SW 1271 (cell line): ENCODE measurements at places on chromosomes 4 and X.
A peak's percentile ranks its signal among the peaks of the same experiment; 100 is the strongest.

DNA sequence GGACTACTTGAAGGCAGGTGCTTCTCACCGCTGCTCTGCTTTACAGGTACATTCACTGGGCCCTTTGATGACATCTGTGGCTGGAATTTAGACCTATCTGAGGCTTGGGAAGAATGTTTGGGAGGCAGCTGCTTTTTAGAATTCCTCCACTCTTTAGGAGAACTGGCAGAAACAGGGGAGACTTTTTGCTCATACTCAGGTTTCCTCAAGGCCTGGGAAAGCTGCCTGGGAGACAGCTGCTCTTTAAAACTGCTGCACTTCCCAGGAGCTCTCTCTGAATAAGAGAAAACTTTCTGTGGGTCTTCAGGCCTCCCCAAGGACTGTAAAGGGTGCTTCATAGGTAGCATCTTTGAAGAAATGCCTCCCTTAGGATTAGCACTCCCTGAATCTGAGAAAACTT is 14.3 kb downstream of the CT47C1 start:
- DNase-seq, result no peak

DNA sequence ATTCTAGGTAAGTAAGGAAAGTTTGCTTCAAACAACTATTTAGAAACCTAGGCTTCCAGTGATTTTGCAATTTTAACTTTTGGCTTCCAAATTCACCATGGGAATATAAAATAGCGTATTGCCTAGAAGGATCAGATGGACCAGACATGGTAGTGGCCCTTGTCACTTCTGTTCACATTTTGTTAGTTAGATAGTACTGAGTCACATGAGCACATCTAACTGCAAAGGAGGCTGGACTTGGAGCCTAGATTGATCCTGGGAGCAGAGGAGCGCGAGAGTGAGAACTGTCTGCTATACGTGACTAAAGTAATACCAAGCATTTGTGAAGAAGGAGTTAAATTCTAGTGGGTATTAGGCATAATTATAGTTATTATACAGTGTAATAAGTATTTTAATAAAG is 102.4 kb downstream of the ARHGAP24 start:
- DNase-seq, result no peak

DNA sequence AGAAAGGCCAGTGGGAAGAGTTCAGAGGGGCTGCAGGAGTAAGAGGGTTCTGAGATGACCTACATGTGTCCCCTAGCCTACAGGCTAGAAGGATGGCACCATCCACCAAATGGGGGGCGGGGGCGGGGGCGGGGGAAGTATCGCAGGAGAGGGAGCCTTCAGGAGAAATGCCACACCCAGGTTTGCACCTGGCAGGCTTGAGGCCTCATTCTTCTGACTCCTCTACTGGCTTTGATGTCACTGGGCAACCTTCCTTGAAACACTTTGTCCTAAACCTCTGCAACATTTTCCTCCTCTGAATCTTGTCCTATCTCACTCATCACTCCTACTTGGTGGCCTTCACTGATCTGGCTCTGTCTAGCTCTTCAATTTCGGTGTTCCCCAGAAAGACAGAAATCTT is 24.0 kb downstream of the CD99L2 start:
- DNase-seq, result no peak

GRCh38 chrX:2516623-2517022 is 15.8 kb upstream of the DHRSX start:
- no peak for DNase-seq

DNA sequence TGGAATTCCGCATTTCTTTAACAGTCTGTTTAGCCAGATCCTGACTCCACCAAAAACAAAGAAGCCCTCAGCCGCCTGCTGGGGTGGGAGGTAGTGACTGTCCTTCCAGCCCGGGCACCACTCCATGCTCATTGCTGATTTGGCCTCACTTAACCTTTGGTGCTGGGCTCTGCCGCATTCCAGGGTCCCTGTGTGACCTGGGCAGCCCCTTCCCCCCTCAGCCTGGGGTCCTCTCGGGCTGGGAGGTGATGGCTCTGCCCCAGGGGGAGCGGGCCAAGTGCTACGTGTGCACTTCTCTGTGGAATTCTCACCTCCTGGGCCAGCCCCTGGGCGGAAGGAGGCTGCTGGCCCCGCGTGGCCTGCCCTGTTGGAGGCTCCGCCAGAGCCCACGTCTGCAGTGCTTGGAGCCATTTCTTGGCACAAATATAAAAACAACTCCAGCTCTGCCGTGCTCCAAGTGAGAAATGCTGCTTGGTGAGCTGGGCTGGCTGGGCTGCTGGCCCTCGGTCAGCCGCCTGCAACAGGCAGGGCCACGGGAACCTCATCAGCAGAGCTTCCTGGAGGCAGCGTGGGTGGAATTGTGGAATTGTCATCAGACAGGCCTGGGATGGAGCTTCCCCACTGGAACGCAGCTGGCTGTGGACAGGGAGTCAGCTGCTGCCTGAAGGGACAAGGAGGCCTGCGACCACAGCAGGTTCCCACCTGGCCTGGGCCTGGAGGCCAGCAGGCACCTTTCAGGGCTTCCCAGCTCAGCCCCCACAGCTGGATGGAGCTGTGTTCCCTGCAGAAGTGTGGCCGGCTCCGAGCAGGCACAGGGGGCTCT is 66.0 kb downstream of the TRMT44 start:
- no peak for DNase-seq

DNA sequence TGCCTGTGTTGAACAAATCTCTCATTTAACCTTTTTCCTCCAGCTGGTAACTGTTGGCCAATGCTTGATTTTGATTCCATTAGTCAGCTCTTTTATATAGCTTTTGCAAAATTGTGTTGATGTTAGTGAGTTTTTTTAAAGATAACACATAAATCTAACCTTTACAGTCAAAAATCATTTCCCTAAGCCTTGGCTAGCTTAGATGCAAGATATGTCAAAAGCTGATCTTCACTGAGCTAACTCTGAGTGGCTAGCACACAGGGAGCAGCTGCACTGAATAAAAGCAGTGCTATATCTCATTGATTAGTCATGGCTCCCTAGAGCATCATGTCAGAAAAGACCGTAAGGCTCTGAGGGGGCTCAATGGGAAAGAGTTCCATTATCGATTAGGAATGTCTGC is 78.7 kb downstream of the PPARGC1A start:
- no peak for DNase-seq

DNA sequence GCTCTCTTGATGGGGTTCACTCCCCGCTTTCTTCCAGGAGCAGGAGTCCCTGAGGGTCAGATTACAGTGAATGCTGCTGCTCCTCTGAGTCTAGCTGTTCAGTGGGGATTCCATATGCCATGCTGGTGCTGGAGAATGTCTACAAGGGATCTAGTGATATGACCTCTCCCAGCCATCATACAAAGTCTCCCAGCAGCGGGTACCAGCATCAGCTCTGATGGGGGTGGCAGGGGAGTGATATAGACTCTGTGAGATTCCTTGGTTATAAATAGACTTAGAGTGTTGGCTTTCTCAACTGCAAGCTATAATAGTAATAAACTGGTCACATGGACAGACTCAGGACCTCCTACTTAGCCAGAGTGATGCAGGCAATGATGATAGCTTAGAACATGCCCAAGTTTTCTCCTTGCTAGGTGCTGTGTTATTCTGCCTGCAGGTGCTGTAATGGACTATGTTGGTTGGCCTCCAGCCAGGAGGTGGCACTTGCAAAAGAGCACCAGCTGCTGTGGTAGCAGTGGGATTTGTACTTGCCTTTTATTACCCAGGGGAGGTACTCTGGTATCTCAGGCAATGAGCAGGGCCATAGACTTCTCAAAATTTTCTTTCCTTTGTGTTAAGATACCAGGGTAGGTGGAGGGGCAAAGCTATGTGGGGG is 202.9 kb downstream of the CHIC1 start:
- no peak for DNase-seq

GRCh38 chr4:25862411-25863346 is at the start of gene SEL1L3:
Gene SEL1L3, minus strand, starts transcription at chr4:25862988. Its CDS starts 152 bp downstream, at chr4:25862836.
- DNase-seq, result no peak

GRCh38 chr4:152095701-152096070 is 334.9 kb upstream of the GATB start:
- DNase-seq, result no peak

- DNase-seq, result no peak
Observed at GRCh38 chr4:24245491-24245820, 338.9 kb downstream of the DHX15 start.

DNA sequence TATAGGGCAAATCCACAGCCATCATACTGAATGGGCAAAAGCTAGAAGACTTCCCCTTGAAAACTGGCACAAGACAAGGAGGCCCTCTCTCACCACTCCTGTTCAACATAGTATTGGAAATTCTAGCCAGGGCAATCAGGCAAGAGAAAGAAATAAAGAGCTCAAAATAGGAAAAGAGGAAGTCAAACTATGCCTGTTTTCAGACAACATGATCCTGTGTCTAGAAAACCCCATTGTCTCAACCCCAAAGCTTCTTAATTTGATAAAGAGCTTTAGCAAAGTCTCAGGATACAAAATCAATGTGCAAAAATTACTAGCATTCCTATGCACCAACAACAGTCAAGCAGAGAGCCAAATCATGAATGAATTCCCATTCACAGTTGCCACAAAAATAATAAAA is 160.3 kb downstream of the CXXC4 start:
- no peak for DNase-seq

GRCh38 chr4:5708449-5709206 is at the start of gene EVC2:
Gene EVC2, minus strand, starts transcription at chr4:5708559. Its CDS starts 46 bp downstream, at chr4:5708513.
- no peak for DNase-seq

- peak; percentile 9 for DNase-seq
Observed at GRCh38 chr4:14783011-14783877, 219.0 kb upstream of the CPEB2 start.

DNA sequence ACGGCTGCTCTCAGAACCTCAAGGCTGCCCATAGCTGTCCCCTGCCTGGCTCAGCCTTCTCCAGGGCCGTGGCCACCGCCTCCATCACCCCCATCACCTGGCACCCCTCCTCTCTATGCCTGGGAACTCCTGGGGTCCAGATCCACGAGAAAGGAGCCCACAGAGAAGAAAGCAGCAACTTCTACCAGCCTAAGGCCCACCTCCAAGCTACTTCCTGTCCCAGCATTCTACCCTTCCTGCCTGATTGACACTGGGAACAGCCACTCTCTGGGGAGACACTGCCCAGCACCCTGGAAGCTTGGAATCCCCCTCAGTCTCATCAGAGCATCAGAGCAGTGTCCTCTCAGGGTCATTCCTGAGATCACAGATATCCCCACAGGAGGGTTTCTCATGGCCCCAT is 36.9 kb upstream of the PROM1 start:
- no peak for DNase-seq

DNA sequence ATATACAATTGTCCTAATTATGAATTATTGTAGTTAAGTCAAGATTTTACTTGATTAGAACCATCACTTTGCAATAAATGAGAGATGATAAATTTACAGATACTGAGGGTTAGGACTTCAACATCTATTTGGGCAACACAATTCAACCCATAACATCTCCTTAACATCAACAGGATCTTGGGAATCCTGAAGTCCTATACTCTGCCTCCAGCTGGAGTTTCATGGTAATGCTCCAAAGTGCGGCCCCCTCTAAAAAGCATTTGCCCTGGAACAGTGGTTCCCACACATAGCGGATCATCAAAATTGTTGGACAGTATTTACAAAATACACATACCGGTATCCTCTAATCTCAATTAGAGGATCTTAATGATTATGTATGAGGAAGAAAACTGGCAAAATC is 618.6 kb downstream of the CENPC start:
- no peak for DNase-seq

DNA sequence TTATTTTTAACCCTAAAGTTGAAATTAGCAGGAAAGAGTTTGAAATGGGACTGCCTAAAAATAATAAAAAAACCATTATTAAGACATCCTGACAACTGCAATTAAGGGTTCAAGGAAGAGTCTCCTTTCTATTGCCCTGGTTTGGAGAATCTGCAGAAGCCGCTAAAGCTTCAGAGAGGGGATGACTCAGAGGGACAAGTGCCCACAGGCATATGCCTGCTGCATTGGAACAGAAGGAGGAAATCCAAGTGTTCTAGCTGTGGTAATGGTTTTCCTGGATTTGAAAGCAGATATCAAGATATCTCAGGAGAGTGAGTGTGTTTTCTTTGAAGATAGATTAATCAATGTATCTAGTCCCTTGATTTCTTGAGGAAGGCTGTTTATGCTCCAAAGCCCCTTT is 235.1 kb upstream of the TAPT1 start:
- no peak for DNase-seq

GRCh38 chr4:147924604-147925412 is 192.9 kb downstream of the ARHGAP10 start:
- DNase-seq, result peak; percentile 20

- DNase-seq, result no peak
Observed at GRCh38 chr4:83282049-83282535, 2.5 kb downstream of the COQ2 start.

- peak; percentile 12 for DNase-seq
Observed at GRCh38 chrX:135977611-135978010, 3.8 kb upstream of the MMGT1 start.

DNA sequence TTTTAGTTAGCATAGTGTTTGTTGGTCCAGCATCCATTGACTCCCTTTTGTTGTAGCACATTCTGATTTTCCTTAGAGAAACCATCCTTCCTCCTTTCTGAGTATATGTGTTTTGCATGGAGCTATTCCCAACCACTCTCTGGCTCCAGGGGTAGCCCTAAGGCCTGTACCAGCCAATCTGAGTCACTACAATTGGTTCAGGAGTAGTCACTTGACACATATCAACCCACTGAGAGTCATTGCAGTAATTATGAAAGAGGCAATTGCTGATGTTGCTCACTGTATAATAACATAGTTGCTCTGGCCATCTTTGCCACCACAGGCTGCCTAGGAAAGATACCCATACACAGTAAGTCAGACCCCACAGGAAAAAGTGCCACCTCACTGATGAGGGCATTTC is 71.2 kb upstream of the GRID2 start:
- no peak for DNase-seq

DNA sequence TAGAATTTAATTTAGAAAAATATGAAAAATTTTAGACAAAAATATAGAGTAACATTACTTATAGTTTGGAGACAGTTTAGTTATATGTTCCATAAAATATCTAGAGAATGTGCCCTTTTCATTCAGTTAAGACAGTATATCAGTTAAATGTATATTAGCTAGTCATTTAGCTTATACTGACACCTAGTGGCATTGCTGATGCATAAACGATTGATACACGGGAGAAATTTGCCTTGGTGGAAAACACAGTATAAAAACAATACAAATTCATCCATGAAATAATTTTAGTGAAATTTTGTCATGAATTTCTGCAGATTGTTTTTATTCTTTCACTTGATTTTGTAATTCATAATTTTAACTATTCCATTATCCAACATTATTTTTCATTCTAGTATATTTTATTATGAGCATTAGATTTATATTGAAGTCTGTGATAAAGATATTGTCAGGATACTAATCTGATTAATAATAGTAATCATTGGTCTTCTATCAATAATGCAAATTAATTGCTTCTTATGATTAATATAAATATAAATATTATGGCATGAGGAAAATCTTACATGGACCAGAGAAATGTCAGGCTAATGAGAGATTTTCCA is 219.0 kb downstream of the TLL1 start:
- peak; percentile 44 for DNase-seq

GRCh38 chr4:123623611-123624010 is 227.0 kb downstream of the SPRY1 start:
- no peak for DNase-seq

GRCh38 chrX:7545564-7545963 is 297.4 kb upstream of the VCX start:
- no peak for DNase-seq
